ENCODE measurements at places on chromosomes 1 and 21.

DNA sequence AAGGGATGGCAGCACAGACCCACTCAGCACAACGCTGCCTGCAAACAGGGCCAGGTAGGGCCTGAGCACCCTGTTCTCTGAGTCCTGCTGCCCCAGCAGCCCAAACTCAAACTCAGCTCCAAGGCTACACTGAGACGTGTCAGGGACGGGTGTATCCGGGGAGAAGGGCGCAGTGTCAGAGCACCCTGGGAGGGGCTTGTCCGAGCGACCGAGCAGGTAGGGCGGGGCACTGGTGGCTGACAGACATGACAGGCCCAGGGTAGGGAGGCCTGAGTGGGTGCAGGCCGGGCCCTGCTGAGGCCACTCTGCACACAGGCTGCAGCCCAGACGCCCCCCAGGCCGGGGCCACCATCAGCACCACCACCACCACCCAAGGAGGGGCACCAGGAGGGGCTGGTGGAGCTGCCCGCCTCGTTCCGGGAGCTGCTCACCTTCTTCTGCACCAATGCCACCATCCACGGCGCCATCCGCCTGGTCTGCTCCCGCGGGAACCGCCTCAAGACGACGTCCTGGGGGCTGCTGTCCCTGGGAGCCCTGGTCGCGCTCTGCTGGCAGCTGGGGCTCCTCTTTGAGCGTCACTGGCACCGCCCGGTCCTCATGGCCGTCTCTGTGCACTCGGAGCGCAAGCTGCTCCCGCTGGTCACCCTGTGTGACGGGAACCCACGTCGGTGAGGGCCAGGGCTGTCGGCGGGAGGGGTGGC is 5.5 kb downstream of the SCNN1D start:
- no peak for DNase-seq

DNA sequence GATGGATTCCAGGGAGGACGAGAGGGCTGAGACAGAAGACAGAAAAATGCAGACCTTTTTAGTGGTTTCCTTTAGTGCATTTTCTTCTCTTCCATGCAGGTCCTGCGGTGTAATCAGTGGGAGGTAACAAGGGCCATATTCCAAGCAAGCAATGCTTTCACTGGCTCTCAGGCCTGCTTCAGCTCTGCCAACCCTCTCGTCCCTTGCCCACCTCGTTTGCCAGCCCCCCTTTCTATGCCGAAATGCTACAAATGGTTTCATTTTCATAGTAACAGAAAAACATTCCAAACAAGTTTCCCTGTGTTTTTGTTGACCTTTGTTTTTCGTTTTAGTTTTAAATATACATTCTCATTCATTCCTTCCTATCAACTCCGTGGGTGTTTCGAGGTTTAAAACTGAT is 443.1 kb downstream of the TTLL7 start:
- no peak for DNase-seq

- DNase-seq: no peak
These were observed 175.3 kb upstream of the KIAA0040 start for GRCh38 chr1:175367896-175368295.

- DNase-seq: no peak
These were observed 4.4 kb upstream of the TMCO2 start for GRCh38 chr1:40243351-40243750.

DNA sequence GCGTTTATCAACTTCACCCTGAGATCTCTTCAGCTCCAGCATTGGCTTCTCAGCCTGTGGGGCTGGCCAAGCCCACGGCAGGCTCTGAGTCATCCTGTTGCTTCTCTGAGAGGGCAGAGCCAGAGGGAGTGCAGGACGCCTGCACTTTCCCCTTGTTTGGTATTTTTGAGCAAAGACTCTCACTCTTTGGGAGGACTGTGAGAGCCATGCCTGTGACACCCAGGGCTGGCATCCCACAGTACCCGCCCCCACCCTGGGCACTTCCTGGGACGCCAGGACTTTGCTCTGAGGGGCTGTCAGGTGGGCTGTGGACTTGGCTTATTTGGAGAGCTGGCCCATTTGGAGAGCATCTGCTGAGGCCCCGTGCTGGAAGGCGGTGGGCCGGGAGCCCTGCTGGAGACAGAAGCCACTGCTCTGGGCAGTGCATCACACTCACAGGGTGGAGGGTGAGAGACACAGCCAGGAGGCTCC is 37.4 kb downstream of the VANGL1 start:
- no peak for DNase-seq

DNA sequence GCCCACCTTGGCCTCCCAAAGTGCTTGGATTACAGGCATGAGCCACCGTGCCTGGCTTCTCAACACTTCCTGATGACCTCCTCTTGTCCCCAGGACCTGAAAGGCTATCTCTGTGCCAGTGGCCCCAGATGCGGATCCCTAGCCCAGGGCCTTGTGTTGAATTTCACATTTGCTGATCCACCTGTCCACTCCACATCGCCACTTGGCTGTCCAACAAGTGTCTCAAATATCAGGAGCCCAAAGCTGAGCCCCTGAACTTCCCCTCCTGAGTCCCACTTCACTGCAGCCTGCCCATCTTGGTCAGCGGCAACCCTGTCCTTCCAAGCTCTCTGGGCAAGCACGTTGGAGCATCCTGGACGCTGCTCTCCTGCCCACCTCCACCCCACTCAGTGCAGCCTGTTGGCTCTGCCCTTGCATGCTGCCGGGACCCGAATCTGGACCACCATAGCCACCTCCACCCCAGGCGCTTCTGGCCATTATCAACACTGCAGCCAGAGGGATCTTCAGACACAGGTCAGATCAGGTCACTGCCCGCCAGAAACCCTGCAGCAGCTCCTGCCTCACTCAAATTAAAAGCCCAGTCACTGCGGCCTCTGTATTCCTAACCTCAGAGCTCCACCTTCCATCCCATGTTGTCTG is 352.5 kb upstream of the VAMP3 start:
- no peak for DNase-seq

GRCh38 chr21:45388011-45388521 is 16.9 kb upstream of the COL18A1 start:
- peak; percentile 5 for DNase-seq

- no peak for DNase-seq
These were observed 1.4 kb downstream of the MASP2 start for GRCh38 chr1:11045428-11046269.

DNA sequence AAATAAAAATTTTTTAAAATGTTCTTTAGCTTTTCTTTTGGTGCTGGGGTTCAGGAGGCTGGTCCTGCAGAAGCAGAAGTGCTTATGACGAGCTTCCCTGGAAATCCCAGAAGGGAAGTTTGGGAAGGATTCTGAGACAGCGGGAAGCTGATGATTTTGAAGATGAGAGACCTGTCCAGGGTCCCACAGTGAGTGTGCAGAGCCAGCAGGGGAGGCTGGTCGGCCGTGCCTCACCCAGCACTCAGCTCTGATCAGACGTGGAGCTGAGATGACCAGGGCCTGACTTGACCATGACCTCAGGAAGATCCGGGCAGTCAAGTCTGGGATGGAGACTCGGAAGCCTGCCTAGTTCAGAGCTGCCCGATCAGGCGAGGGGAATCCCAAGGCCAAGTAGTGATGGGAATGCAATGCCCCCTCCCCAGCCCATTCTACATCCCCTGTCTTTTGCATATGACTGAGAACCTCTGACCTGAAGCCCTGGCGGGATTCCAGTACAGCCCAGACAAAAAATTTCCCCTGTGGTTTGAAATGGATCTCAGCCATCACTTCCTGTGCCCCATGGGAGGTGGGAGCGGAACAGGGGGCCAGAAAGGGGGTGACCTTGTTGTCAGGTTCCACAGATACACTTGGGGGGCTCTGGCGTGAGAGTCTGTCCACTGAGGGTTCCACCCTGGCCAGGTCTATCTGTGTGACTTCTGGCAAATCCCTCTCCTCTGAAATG is 96.8 kb upstream of the RUNX3 start:
- DNase-seq: no peak

Measured in activated naive CD4-positive, alpha-beta T cell treated with anti-CD3 and anti-CD28 coated beads, Interleukin-2, amount 50 U/mL, for 16 hours (primary cell).